ENCODE measurements at places on chromosomes 5 and 9.

- no peak for DNase-seq
Observed at GRCh38 chr9:130234340-130235260, 31.0 kb upstream of the HMCN2 start.

DNA sequence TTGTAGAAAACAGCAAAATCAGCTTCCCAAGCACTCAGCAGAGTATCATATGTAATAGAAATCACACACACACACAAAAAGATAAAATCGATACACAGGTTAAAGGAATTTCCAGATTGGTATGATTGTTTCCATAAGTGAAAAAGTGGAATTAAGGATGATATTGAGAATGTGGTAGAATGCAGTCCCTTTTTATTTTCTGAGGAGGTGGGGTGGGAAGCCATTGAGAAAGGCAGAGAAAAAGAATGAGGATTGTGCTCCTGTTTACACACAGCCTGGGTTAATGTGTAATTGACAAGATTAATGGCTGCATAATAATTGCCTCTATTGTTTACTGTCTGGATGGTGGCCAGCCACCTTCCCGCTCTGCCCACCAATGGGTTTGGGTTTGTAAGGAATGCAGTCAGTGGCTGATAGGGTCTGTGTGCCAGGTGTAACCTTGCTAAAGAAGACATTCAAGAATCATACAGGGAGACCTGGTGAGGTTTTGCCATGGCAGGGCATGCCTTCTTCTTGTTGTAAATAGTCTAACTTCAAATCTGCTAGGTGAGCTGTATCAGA is 177.2 kb upstream of the MAP3K1 start:
- peak; percentile 81 for DNase-seq

DNA sequence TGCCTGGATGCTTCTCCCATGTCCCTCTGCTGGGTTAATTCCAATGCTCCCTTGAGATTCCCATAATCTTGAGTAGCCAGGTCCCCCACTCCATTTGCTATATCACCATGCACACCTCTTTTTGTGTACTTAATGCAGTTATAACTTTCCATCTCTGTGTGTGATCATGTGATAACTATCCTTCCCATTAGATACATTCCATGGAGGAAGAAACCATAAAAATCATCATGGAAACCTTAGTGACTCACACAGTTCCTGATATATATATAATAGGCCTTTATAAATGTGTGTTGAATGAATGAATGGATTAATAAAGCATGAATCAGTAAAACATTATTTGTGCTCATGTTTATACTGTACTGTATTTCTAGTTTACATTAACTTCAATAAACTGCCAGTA is 104.6 kb downstream of the PCSK5 start:
- no peak for DNase-seq

DNA sequence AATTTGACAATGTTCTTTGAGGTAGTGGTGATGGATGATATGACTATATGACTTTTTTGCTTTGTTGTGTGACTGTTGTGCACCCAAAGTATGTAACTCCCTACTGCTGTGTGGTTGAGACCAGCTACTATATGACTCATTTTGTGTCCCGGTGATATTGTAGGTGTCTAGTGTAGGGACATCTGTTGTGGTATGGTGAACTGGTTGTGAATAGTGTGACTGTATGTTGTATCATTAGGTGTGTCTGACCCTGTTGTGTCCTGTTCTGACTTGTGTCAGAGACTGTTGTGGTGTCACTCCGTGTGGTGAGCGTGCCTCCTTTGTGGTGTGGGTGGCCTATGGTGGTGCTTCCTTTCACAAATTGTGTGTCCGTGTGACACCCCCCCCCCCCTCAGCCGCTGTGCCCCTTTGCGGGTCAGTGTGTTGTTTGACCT is 11.2 kb upstream of the CXXC5 start:
- no peak for DNase-seq

GRCh38 chr5:79284846-79285245 is 48.9 kb downstream of the JMY start:
- DNase-seq, result no peak

- DNase-seq, result no peak
Observed at GRCh38 chr9:83535736-83536135, 2.5 kb downstream of the FRMD3 start.

GRCh38 chr9:89179895-89180734 is 1.5 kb upstream of the SHC3 start:
- DNase-seq, result peak; percentile 90

GRCh38 chr5:158951436-158952247 is 148.1 kb downstream of the EBF1 start:
- DNase-seq, result no peak

GRCh38 chr9:100020121-100020795 is 78.5 kb downstream of the ERP44 start:
- DNase-seq, result no peak

DNA sequence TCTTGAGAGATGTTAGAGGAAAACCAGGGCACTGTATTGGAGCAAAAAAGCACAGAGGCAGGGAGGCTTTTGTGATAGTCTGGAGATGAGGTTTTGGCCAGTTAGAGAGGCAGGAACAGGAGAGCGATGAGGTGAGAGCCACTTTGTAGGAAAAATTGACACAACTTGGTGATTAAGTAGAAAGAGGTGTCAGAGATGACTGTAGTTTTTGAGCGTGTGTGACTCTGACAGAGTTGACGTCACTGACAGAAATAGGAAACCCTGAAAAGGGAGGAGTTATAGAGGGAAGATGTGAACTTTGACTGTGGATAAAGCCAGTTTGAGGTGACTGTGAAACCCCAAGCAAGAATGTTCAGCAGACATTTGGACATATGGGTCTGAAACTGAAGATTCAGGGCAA is 15.7 kb downstream of the NFX1 start:
- no peak for DNase-seq

DNA sequence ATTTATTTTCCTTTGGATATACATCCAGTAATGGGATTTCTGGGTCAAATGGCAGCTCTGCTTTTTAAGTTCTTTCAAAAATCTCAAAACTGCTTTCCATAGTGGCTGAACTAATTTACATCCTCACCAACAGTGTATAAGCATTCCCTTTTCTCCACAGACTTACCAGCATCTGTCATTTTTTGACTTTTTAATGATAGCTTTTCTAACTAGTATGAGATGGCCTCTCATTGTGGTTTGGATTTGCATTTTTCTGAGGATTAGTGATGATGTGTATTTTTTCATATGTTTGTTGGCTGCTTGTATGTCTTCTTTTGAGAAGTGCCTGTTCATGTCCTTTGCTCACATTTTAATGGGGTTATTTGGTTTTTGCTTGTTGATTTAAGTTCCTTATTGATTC is 90.0 kb upstream of the HMHB1 start:
- DNase-seq, result no peak

DNA sequence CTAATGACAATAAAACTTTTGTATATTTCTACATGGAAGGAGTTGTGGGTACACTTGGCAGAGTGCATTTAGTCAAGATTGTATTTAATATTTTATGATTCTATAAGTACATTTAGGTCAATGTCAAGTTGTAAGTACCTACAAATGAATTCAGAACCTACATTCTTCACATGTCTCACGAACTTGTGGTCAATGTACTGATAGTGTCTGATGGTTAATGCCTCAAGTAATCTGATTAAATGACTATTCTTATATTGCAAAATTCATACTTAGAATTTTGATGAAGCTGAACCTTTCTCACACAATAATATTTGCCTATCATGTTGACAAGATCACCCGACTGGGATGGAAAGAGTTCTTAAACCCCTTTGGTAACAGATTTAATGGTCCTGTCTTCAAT is 444.5 kb downstream of the CTNND2 start:
- no peak for DNase-seq

DNA sequence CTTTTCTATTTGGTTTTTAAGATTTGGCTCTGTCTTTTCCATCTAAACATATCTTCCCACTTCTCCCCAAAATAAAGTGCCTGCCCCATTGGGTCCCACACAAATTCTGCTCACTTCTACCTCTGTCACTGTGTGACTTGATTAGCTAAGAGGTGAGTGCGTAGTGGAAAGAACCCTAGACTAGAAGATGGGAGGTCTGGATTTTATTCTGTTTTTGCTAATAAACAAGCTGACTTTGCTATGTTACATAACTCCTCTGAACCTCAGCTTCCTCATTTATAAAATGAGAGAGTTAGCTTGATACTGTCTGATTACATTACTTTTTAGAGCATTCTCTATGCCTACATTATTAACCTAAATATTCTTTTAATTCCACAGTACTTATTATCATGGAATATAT is 51.3 kb upstream of the PTGER4 start:
- DNase-seq, result no peak
